ENCODE measurements at places on chromosomes 12 and 14.
A peak's percentile ranks its signal among the peaks of the same experiment; 100 is the strongest.

DNA sequence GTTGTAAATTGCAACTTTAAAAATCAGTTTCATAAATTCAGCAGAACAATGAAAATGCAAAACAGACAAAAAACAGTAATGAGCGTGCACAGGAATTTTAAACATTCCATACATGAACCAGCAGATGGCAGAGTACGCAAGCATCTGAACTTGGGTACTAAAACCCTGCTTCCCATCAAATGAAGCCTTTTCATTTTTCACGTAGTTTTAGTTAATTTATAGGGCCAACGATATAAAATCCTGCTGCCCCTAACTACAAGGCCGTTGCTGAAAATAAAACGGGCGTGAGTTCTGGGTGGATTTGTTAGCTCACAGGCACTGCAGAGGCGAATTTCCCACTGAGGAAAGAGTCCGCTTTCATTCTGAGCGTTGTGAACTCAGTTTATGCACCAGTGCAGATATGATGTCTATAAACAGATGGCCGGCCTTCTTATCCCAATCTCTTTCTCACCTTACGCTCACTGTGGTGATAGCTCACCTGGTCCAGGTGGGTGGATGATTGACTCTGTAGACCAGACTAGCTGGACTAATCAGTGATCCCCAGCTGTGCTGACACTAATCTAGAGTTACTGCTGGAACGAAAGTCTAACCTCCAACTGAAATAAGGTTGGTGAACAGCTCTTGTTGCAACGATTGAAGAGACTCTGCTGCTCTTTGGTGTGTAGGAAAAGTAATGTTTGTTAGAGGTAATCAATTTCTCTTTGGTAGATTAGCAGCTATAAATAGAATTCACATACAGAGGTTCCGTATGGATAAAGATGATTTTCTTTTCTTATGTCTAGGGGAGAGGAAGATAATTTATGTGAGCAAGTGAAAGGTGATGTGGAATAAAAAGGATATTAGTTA, 89.2 kb downstream of the PDZRN4 start:
- DNase-seq: no peak
- H3K4me3 ChIP-seq: no peak overlapping the region
- H3K27me3 ChIP-seq: no peaks in the 10 kb centered on the region

- no peak for DNase-seq
- no peak overlapping the region for H3K27ac ChIP-seq
- H3K4me1 ChIP-seq: no peaks in the 10 kb centered on the region
- H3K27me3 ChIP-seq: no peaks in the 10 kb centered on the region
- H3K36me3 ChIP-seq: no peaks in the 10 kb centered on the region
Measured at GRCh38 chr12:58254463-58255100, 313.2 kb downstream of the ATP23 start.

- no peak for DNase-seq
- H3K4me3 ChIP-seq: no peak overlapping the region
- H3K4me1 ChIP-seq: no peaks in the 10 kb centered on the region
- no peak overlapping the region for H3K27ac ChIP-seq
- H3K27me3 ChIP-seq: peaks cover 16% of the 10 kb centered on the region
- no peaks in the 10 kb centered on the region for H3K36me3 ChIP-seq
Measured at GRCh38 chr12:12054993-12055392, 15.7 kb upstream of the BCL2L14 start.

- H3K27me3 ChIP-seq: no peaks in the 10 kb centered on the region
- no peak for DNase-seq
- H3K4me1 ChIP-seq: peaks cover 26% of the 10 kb centered on the region
Measured at GRCh38 chr14:68293404-68293803, 473.8 kb downstream of the RAD51B start.

GRCh38 chr12:74775276-74775675, 237.6 kb downstream of the ATXN7L3B start:
- H3K4me1 ChIP-seq: no peaks in the 10 kb centered on the region
- H3K27ac ChIP-seq: no peak overlapping the region
- no peaks in the 10 kb centered on the region for H3K27me3 ChIP-seq

DNA sequence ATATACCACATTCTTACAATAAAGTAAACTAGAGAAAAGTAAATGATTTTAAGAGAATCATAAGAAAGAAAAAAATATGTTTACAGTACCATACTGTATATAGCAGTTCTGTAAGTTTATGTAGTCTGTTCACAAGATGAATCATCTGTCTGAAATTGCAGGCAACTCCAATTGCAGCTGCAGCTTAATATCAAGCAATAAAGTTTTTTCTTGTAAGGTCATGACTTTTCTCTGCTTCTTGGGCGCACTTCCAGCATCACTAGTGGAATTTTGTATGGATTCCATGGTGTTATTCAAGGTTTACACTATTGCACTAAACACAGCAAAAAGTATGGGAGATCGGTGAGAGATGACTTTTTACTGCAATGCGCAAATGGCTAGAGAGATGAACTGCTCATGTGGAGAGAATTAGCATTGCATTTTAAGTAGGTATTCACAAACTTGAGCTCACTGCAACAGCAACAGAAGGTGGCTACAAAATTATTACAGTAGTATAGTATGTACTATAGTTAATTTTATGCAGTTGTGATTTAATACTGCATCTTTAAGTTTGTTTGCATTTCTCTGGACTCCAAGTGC, 445.4 kb upstream of the OR4E1 start:
- H3K27ac ChIP-seq: peak overlapping the region; percentile 58
- H3K27me3 ChIP-seq: peaks cover 5% of the 10 kb centered on the region
- H3K4me1 ChIP-seq: peaks cover 24% of the 10 kb centered on the region
- no peak for DNase-seq
- H3K36me3 ChIP-seq: no peaks in the 10 kb centered on the region
- H3K4me3 ChIP-seq: peak overlapping the region; percentile 19

DNA sequence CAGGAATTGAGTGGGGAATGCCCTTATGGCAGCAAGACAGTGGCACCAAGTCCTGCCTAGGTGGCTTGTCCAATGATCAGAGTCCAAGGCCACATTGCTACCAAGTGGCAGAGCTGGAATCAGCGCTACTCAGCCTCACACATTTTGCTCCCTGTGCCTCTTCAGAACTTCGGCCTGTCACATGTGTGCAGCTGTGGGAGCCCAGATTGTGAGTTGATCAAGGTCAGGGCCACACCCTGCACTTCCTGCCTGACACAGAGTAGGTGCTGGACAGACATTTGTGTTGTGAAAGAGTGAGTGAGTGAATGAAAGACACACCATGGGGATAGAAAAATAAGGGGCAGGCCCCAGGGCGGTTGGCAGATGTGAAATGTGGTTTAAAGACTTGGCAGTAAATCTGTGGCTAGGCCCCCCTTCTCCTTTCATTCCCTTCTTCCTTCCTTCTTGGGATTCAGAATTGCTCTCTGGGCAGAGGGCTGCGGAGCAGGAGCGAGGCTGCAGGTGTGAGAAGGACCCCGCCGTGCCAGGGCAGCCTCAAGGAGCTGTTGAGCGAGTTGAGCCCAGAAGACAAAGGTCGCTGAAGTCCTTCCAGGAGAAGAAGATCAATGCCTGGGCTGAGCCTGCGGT, 83.5 kb downstream of the SLC25A47 start:
- no peaks in the 10 kb centered on the region for H3K27me3 ChIP-seq
- DNase-seq: peak; percentile 54
- no peaks in the 10 kb centered on the region for H3K36me3 ChIP-seq
- peaks cover 34% of the 10 kb centered on the region for H3K4me1 ChIP-seq

All from activated CD8-positive, alpha-beta T cell treated with anti-CD3 and anti-CD28 coated beads, Interleukin-2, amount 10 ng/mL, durations not matched to agents 7 days and 5 days (primary cell).